Left cardiac atrium (tissue), 4 donors: ENCODE measurements at places on chromosomes 7 and 10. TPM values are rescaled to one million over a fixed set of nuclear protein-coding genes. Genes with fewer than 3 reads are reported as not detected.

Gene GIMAP8
- 16.6 TPM for total RNA-seq

Gene HDAC9
- 16.0 TPM for total RNA-seq

Gene SPAM1
- not detected for total RNA-seq

Gene SPDYE9
- total RNA-seq = not detected

Gene ENTPD1
- total RNA-seq = 11.8 TPM

Gene RBP3
- not detected for total RNA-seq
